ENCODE measurements at places on chromosomes 13 and 19.

DNA sequence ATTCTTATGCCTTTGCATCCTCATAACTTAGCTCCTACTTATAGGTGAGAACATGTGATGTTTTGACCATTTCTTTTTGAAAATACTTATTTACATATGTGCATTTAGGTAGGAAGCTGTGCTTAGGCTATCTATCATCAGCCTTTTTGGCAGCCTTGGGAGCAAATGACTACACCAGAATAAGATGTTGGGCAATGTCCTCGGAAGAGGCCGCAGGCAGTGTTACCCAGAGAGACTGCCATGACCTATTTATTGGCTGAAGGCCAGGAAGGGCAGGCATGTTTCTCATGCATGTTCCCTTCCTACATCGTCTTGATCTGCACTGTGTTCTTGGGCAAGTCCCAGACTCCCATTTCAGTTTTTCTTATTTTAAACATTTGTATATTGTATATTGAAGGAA is 122.3 kb downstream of the B3GLCT start:
- DNase-seq: no peak

GRCh38 chr13:28527629-28528028 is 32.7 kb upstream of the FLT1 start:
- no peak for DNase-seq

- peak; percentile 56 for DNase-seq
Observed at GRCh38 chr19:19817357-19817756, 4.2 kb downstream of the ZNF506 start.

DNA sequence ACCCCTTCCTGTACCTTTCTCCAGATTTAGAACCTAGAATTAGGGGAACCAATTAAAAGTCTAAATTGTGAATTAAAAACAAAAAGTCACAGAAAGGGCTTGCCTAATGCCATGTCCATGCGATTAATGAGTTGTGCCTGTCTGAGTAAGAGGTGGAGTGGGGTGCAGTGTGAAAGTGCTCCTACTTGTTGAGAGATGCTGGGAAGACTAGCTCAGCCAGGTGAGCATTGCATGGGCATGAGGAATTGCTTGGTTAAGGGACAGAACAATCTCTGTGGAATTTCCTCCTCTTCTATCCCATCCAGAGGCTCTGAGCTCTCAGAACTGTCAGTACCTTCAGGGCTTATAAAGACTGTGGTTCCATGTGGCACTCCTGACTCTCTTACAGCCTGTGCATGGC is 159.0 kb upstream of the UBL3 start:
- no peak for DNase-seq

DNA sequence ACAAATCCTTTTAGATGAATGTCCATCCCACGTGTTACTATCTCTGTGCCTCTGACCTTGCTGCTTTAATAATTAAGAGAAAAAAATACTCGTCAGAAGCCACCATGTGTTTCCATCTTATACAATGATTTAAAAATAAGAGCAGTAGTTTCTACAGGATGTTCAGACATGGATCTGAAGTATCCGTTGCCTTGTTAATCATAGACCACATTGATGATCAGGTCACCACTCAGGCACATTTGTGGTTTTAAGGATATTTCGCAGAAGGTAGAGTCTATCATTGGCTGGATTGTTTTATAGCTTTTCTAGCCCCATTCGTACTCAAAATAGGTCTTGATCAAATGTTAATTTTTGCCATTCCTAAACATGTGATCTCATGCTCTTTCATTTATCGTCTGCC is 710.0 kb upstream of the ARGLU1 start:
- no peak for DNase-seq

GRCh38 chr19:11204943-11205349 is 7.6 kb upstream of the KANK2 start:
- no peak for DNase-seq

DNA sequence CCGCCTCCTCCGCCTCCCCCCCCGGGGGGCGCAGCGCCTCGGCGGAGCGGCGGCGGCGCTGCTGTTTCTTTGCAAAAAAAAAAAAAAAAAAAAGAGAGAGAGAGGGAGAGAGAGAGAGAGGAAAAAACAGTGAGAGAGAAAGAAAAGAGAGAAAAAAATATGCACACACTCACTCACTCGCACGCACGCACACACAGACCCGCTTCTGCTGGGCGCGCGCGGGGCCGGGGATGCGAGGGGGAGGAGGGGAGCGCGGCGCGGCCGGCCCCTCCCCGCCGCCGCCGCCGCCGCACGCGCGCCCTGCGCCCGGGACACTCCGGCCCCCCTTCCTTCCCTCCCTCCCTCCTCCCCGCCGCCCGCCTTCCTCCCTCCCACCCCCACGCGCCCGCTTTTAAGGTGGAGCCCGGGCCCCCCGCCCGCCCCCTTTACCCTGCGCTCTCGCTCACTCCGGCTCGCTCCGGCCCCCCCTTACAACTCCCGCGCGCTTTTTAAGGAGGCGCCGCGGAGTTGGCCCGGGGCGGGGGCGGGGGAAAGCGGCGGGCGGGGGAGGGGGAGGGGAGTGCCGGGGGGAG is at the start of gene SAMD1:
Gene SAMD1, minus strand, starts transcription at position 243 of the 572 bp plus-strand sequence.
- peak; percentile 86 for DNase-seq

DNA sequence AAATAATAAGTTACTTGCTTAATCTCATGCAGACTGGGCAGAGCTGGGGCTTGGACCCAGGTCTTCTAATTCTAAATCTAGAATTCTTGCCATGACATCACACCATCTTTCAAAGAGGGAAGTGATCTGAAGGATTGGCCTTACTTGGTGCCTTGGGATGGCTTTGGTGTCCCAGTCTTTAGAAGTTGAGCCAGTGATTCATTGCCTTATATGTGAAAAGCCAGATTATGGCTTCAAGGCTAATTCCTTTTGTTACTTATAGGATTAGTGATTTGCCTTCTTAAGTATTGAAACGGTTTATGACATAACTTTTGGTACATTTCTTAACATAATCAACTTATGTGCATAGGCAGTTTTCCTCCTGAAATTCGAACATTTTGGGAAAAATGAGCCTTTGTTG is 14.9 kb downstream of the COG3 start:
- no peak for DNase-seq

- DNase-seq: no peak
Observed at GRCh38 chr13:30204564-30204963, 102.8 kb downstream of the KATNAL1 start.

DNA sequence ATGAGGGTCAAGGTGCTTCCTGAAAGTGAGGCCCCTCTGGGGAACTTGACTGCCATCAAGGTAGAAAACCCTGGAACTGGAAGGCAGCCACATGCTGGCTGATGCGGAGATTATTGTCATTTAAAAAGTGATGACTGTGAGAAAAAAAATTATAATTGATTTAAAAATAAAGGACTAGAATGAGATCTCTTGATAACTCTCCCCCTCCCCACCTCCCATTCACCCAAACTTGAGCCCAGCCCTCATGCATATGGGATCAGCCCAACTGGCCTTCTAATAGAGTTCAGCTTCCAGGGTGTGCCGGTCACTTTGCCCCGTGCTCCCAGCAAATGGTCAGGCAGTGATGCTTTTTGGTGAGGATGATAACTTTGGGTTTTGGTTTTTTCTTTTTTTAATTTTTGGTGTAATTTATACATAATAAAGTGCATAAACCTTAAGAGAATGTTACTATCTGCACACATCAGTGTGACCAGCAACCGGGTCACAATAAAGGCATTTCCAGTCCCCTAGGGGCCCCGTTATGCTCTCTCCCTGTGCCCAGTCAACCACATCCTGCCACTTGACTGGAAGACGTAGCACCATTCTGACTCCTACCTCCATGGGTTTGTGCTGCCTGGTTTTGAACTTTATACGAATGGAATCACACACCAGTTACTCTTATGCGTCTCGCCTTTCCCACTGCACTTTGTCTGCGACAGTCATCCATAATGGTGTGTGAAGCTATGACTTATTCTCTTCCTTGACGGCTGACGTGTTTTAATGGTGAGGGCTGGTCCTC is 187.9 kb downstream of the USP12 start:
- no peak for DNase-seq

DNA sequence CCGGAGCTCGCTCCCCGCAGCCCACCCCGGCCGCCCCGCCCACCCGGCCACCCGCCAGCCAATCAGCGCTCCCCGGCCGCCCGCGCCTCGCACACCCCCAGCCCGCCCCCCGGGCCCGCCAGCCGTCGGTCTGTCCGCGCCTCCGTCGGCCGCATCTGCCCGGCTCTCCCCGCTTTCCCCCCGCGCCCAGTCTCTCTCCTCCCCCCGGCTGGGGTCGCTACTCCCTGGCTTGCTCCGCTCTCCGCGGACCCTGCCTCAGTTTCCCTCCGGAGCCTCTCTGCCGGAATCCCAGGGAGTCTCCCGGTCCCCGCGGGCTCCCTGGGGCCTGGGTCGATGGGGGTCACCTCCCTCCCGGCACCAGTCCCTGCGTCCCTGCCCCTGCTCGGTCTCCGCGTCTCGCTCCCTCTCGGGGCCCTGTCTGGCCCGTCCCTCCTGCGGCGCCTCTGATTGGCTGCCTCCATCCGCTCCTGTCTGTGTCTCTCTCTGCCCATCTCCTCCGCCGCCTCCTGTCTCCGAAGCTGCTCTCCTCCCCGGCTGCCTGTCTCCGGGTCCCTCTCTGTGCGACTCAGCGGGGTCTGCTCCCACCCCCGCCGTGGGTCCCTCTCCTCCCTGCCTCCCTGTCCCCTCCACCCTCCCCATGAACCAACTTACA is 484 bp downstream of the IL11 start:
- DNase-seq: no peak

GRCh38 chr19:7789447-7789846 is 26.4 kb downstream of the CLEC4M start:
- no peak for DNase-seq

- DNase-seq: no peak
Observed at GRCh38 chr19:49758292-49758691, 4.8 kb downstream of the TSKS start.

DNA sequence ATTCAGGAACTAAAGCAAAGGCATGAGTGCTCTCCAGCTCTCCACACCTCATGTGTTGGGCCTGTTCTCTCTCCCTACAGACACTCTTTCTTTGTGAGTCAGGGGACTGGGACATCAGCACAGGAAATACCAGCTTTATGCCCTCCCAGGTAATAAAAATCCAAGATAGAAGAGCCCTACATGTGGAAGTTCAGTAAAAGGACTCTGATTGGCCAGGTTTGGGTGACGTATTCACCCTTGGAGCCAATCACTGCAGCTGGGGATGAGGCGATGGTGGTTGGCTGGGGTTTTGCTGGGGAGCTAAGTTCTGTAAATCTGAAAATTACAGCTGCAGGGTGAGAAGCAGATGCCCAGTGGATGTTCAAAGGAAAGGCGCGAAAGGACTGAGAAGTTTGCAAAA is 32.5 kb downstream of the CCDC70 start:
- DNase-seq: no peak

DNA sequence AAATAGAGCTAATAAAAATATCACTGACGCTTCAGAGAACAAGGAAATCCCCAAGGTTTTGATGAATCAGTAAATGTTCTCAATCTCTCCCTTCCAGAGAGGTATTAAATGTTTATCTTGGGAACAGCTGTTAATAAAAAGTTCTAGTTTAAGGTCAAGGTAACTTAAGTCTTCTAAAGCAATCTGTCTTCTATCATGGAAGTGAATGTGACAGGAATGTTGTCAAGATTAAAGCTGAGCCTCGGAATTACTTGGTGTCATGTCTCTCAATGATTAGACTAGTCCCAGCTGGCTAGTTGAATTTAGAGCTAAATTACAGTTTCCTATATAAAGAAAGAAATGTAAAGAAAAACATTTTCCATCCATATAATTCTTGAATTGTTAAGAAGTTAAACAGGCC is 23.4 kb downstream of the ESD start:
- DNase-seq: no peak

DNA sequence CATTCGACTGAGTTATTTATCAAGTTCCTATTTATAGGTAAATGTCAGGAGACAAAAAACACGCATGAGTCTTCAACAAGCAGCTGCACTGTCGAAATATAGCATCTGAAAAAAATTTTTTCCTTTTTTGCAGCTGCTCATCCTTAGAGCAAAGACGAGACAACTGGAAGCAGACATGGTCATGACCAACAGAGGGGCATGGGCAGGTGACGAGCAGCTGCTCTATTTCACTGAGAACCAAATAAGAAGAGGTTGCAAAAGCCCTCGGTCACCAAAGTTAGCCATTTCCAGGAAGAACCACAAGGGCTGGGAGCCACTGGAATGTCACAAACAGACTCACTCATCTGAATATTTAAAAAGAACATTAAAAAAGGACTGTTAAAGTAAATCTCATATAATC is 22.2 kb downstream of the SOHLH2 start:
- no peak for DNase-seq

DNA sequence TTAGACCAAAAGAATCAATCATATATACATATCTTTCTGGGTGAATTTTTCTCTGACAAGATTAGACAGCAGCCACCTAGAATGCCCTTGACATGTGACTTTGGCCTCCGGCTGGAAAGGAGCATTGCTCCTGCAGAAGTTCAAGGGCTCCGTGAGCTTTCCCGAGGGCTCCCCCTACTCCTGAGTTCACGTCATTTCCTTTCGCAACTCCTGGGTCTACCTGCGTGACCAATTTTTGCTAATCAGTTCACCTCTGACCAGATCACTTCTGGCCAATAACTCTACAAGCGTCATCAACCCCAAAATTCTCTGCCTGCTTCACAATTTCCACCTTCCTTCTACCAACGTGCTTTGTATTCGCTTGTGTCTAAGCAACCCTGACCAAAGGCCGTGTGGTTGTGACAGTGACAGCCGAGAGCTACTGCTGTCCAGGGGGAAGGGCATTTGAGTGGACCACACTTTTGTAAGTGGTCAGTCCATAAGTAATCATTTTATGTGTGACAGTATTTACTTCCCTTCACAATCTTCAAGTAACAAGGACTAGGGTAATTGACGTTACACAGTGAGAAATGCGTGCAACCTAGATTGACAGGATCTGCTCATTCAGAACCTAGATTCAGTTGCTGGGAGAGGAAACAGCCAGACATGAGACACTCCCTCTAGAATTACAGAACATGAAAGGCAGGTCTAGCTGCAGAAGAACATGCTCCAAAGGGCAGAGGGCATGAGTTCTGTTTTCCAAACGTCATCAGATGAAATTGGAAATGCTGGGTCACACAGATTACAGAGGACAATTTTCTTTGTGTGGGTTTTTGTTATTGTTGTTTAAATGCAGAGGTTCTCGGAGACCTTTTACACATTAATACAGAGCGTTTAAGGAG is 145.9 kb upstream of the SPACA7 start:
- DNase-seq: no peak

DNA sequence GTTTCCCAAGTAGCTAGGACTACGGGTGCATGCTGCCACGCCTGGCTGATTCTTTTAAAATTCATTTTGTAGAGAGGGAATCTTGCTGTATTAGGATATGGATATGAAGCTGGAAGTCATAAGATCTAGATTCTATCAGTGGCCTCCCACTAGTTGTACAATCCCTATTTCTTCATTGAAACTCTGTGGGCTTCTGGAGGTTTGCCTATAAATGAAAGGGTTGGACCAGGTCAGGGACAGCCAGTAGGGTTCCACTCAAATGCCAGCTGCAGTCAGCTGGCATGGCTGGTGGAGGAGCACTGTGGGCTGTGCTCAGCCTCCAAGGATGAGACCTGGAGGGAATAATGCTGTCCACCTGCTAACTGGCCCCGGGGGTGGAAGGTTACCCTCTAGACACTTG is 110.2 kb upstream of the GJB6 start:
- no peak for DNase-seq

All from Jurkat, Clone E6-1 (cell line).